ENCODE measurements at places on chromosomes 4 and X.

DNA sequence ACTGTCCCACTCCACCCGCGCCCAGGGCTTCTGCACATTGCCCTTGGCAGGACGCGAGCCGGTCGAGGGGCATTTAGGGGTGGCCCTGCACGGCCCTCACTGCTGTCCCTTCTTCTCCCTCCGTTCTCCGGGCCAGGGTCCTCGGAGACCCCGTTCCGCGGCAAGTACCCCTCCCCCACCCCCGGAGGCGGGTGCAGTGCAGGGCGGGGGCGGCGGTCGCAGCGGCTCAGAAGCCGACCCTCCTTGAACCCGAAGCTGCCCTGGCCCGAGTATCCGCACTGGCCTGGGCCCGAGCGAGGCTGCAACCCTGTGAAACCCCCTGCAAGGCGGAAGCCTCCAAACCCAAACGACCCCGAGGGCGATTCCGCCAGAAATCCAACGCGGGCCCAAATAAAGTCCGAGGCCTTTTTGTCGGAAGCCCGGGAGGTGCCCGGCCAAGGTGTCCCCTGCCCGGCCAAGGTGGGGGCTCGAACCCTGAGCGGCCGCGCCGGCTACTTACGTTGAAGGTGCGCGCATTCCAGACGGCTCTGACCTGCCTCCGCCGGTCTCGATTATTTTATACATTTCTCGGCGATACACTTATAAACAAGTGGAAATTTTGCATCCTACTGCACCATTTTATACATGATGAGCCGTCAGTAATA is 53.1 kb upstream of the TMEM33 start:
- DNase-seq, result peak; percentile 59

- DNase-seq, result no peak
Observed at GRCh38 chr4:156771171-156771837, 200.3 kb downstream of the PDGFC start.

- no peak for DNase-seq
Observed at GRCh38 chrX:51494409-51494808, 2.0 kb downstream of the NUDT11 start.

DNA sequence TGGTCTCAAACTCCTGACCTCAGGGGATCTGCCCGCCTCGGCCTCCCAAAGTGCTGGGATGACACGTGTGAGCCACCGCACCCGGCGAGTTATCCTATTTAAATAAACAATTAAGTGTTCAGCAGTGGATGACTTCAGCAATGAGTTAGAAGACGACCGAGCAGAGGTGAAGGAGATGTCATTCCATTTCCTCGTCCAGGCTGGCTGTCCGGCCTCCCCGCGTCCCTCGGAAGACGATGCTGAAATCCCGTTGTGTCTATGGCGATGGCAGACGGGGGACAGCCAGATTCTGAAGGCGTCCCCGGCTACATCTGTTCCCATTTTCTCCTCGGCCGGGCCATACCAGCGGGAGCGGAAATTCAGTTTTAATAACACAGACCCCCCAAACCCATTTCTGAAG is 209.8 kb downstream of the CRLF2 start:
- no peak for DNase-seq

GRCh38 chr4:90580326-90580725 is 453.1 kb downstream of the CCSER1 start:
- no peak for DNase-seq

DNA sequence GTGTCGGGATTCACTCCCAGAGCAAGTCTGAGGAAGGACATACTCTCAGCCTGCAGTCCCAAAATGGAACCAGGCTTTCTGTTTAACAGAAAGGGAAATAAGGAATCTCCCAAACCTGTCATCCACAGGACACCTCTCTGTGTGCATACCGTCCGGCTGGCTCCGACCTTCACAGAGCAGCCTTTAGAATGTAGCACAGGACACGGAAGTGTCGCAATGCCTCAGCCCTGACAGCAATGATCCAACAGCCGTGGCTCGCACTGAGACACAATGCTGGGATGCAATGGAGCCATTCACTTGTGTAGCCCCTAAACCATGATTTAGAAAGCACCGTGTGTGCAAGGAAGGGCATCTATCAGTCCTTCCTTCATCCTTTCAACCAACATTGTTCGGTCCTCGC is 15.5 kb upstream of the HELT start:
- DNase-seq, result no peak

DNA sequence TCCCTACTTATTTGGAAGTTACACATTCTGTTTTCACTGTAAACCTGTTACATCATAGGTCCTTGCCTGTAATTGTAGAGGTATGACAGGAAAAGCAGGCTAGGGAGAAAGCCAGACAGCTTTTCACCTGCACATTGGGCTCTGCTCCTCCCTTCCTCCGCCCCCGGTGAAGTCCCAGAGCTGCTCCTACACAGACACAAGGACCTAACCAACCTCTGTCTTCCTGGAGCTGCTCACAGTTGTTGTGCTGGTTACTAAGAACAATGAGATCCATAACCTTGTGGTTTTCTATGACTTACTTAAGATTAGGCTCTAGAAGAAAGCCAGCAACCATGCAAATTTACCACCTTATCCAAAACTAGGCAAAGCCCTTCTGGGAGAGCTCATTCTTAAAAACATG is 40.0 kb downstream of the MOSPD2 start:
- DNase-seq, result no peak

GRCh38 chr4:113666386-113667114 is 95.0 kb downstream of the CAMK2D start:
- no peak for DNase-seq

GRCh38 chrX:53930515-53931380 is 113.5 kb downstream of the PHF8 start:
- no peak for DNase-seq

- no peak for DNase-seq
Observed at GRCh38 chr4:107647591-107647990, 72.4 kb downstream of the PAPSS1 start.

GRCh38 chrX:24097741-24098260 is 43.0 kb downstream of the EIF2S3 start:
- DNase-seq, result no peak

- peak; percentile 72 for DNase-seq
Observed at GRCh38 chr4:110622841-110623717, at the start of gene PITX2. TSS of gene PITX2 (minus strand) at chr4:110623077. CDS start at chr4:110622460, 617 bp downstream.

- DNase-seq, result no peak
Observed at GRCh38 chr4:4474476-4474875, 67.4 kb downstream of the STX18 start.

- DNase-seq, result no peak
Observed at GRCh38 chrX:44344687-44345086, 1.2 kb upstream of the EFHC2 start.

DNA sequence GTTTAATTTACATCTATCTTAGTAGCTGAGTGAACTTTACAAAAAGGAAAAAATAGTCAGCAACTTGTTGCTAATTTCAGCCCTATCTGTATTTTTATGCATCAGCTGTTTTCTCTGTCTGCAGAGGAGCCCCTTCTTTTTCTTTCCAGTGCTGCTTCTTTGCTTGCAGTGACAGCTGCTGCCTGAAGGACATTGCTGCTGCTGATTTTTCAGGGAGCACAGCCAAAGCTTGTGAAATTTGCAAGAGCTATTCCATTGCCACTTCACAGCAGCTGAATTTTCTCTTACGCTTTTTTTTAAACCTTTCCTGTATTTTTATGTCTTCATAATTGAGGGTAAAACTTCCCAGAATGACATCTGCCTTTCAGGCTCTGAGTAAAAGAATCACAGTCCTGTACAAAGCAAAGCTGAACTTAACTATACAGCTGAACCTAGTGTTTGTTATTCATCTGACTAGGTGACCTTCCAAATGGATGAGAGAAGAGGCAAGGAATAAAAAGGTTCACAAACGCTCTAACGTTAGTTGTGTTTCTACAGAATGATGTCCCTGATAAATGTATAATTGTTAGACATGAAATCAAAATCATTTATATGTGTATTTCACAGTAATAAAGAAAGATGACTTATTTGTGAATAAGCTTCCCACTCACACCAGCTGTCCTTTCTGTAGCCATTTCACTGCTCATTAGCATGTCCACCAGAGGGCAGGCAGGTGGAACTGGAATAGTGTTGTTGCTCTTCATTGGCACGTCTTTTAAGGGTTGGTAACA is 541.4 kb downstream of the ADGRL3 start:
- DNase-seq, result no peak

DNA sequence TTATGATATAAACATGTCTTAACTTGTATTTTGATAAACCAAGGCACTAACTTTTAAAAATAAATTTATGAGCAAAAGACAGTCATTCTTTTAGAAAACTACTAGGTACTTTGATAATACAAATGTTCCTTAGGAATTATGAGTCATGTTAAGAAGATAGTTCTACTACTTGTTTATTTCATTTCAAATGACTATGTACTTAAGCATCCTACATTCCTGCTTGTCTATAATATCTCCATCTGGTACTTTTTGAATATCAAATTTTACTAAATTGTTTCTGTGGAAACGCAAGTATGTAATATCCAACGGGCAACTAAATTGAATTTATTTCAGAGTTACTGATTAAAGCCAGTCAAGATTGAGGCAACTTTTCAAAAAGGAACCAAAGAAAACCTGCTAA is 61.8 kb downstream of the CAMK2D start:
- DNase-seq, result no peak

- DNase-seq, result no peak
Observed at GRCh38 chrX:15059474-15059873, 186.3 kb downstream of the MOSPD2 start.

GRCh38 chr4:8009097-8009496 is 69.4 kb upstream of the AFAP1 start:
- no peak for DNase-seq

- DNase-seq, result no peak
Observed at GRCh38 chr4:114026447-114026846, 47.0 kb upstream of the ARSJ start.

GRCh38 chr4:2248044-2248780 is 6.3 kb upstream of the HAUS3 start:
- DNase-seq, result no peak

DNA sequence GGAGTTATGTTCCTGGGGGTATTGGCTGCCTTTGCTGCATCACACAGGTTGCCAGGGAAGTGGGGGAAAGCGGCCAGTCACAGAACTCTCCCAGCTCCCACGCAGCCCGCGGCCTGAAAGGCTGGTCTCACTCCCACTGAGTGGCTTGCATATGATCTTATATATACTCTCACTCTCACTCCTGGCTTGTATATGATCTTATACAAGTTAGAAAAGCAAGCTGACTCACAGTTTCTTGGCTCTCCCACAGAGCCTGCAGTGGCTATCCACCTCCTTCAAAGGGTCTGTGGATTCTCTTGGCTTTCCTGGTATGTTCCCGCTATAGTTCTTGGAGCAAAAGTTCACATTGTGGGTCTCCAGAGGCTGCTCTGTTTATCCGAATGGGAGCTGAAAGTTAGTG is 833.5 kb upstream of the GALNTL6 start:
- DNase-seq, result no peak

- DNase-seq, result no peak
Observed at GRCh38 chrX:110743679-110744340, 51.8 kb downstream of the CHRDL1 start.

DNA sequence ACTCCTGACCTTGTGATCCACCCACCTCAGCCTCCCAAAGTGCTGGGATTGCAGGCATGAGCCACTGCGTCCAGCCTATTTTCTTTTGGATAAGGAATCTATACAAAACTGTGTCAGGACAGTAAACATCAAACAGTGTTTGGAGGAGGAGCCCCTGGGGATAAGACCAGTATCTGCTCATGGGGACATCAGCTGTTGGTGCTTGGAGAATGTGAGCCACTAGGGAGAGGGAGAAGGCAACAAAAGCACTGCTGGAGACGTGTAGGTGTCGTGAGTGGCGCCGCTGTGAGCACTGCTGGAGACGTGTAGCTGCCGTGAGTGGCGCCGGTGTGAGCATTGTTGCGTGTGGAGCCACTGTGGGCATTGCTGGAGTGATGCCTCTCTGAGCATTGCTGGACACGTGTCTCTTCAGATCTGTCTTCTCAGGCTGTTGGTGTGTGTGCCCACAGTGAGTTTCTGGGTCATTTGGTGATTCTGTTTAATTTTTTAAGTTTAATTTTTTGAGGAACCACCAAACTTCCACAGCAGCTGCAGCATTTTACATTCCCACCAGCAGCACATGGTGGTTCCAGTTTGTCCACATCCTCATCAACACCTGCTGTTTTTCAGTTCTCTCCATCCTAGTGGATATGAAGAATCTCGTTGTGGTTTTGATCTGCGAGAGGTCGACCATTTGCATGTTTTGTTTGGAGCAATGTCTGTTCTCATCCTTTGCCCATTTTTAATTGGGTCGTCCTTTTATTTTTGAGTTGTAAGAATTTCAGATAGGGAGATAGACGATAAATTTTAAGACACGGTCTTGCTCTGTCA is 19.0 kb downstream of the DGKQ start:
- no peak for DNase-seq

DNA sequence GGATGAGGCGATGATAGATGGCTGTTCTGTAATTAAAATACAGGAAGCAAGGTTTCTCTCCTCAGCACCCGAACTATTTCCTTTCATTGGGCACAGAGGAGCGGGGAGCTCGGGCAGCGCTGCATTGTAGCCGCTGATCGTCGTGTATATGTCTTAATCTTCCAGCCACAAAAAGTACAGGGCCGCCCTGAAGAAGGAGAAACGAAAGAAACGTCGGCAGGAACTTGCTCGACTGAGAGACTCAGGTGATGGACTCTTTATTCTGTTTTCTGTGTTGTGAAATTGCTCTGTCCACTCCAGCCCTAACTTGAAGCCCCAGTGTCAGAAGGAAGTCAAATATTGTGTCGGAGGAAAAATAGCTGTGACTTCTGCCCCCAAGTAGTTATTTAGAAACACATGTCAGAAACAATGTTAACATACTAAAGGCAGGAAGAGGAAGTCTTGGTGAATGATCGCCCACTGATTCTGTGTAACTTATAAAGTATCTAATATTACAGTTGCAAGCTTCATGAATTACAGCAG is 546 bp downstream of the ZRSR2 start:
- DNase-seq, result no peak

DNA sequence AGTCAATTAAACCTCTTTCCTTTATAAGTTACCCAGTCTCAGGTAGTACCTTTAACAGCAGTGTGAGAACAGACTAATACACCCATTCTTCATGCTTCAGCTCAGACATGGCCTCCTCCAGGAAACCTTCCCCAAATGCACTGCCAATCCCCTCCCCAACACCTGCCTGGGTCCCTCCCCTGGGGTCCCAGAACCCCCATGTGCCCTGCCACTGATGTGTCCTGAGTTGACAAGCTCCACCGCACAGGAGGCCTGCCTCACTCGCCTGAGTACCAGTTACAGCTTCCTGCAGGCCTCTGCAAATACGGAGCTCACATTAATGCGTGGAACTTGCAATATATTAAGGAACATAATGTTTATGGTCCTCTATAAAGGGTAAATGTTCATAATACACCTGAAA is 34.9 kb upstream of the CRMP1 start:
- DNase-seq, result no peak

DNA sequence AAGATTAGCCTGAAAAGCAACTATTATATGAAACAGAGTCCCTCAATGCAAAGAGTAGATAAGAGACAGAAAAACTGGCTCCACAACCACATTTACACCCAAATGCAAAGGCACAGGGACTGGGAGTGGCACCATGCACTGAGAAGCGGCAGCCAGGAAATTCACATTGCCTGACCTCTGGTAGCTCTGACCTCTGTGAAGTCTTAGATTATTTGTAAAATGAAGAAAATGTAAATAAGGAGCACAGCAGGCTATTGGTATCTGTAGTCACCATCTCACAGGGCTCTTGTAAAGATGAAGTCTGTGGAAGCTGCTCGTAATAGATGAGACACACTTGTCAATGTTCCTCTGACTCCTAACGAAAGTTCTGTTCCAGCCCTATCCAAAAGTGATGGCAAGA is 69.7 kb downstream of the FAT1 start:
- DNase-seq, result no peak

GRCh38 chr4:687048-687970 is 1.6 kb downstream of the SLC49A3 start:
- DNase-seq, result no peak
